ENCODE measurements at places on chromosomes 6 and 20. TPM values are rescaled to one million over a fixed set of nuclear protein-coding genes. Genes with fewer than 3 reads are reported as not detected.
A peak's percentile ranks its signal among the peaks of the same experiment; 100 is the strongest.

Gene RIMS4
- 0.66 TPM for total RNA-seq

Gene MEP1A
- 0.36 TPM for total RNA-seq

Gene C6orf58
- total RNA-seq = not detected

Gene CGA
- total RNA-seq = not detected

Gene TBX18
- total RNA-seq = 0.49 TPM

Gene MCCD1
- total RNA-seq = not detected

Gene PTK6
- not detected for total RNA-seq

Gene TMC2
- not detected for total RNA-seq

Gene HTR1E
- not detected for total RNA-seq

Gene TENT5A
- 29.3 TPM for total RNA-seq

DNA sequence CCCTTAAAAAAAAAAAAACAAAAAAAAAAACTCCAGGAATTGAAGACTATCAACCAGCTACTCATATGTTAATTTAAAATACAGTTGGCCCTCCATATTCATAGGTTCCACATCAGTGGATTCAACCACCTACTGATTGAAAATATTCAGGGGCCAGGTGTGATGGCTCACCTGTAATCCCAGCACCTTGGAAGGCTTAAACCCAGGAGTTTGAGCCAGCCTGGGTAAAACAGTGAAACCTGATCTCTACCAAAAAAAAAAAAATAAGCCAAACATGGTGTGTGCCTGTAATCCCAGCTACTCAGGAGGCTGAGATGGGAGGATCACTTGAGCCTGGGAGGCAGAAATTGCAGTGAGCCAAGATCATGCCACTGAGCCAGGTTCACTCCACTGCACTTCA lies 72.4 kb upstream of the SMIM8 start:
- DNase-seq = no peak

GRCh38 chr20:57266291-57267157 lies at the start of gene BMP7:
Gene BMP7, minus strand, starts transcription at chr20:57266641. Its CDS starts 519 bp downstream, at chr20:57266122.
- no peak for DNase-seq

DNA sequence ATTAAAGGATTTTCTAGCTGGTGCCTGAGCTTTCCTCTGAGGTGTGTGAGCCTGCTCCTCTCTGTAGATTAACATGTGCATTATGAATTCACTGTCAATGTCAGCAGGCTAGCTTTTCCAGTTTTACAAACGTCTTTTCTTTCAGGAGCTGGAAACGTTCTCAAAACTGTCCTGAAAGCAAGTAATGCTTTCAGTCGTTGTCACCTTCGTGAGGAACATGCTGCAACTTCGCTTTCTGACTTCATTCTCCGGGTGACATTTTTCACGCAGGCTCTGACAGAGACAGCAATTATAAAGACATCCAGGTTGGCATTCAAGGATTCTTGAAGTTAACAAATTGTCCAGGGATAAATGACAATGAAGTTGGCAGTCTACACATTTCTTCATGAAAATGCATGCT lies 671.5 kb downstream of the DHX35 start:
- no peak for DNase-seq

GRCh38 chr6:15520626-15521203 lies 142.1 kb downstream of the DTNBP1 start:
- no peak for DNase-seq

DNA sequence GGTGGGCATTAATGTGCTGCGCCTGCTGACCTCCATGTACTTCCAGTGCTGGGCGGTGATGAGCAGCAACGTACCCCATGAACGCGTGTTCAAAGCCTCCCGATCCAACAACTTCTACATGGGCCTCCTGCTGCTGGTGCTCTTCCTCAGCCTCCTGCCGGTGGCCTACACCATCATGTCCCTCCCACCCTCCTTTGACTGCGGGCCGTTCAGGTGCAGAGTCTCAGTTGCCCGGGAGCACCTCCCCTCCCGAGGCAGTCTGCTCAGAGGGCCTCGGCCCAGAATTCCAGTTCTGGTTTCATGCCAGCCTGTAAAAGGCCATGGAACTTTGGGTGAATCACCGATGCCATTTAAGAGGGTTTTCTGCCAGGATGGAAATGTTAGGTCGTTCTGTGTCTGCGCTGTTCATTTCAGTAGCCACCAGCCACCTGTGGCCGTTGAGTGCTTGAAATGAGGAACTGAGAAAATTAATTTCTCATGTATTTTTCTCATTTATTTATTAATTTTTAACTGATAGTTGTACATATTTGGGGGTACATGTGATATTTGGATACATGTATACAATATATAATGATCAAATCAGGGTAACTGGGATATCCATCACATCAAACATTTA lies 35.2 kb upstream of the NOP56 start:
- DNase-seq = no peak

DNA sequence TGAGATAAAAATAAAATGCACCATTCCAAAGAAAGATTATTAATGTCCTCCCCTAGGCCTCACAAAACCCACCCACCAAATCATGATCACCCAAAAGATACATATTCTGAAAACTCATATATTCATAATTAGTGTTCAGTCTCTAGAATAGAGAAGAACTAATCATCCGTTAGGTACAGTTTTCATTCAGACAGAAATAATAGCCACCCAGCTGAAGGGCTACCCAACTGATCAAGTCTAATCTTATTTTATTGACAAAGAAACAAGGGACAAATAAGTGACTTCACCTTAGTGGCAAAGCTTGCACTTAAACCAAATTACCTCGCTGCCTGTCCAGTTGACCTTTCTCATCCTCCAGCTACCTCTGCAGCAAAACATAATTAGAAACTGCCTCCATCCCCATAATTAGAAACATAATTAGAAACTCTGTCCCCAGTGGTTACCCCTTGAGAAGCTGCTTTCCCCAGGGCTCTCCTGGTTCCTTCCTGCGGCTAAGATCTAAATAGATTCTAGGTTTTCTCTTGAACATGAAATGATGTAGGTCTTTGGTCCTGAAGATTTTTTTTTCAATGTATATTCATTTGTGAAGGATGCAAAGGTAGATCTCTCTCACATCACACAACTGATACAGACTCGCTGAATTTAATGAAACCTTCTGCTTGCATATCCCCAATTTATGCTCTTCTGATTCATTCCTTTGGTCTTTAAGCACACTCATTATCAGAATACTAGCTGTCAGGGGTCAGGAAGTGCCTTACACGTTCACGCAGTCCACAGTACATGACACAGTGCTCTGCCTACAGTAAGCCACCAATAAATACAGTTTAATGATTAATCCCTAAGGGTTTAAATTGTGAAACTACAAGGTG lies 46.3 kb downstream of the HBS1L start:
- DNase-seq = no peak

- no peak for DNase-seq
Observed at GRCh38 chr6:26048590-26048989, 38.6 kb upstream of the HFE start.

DNA sequence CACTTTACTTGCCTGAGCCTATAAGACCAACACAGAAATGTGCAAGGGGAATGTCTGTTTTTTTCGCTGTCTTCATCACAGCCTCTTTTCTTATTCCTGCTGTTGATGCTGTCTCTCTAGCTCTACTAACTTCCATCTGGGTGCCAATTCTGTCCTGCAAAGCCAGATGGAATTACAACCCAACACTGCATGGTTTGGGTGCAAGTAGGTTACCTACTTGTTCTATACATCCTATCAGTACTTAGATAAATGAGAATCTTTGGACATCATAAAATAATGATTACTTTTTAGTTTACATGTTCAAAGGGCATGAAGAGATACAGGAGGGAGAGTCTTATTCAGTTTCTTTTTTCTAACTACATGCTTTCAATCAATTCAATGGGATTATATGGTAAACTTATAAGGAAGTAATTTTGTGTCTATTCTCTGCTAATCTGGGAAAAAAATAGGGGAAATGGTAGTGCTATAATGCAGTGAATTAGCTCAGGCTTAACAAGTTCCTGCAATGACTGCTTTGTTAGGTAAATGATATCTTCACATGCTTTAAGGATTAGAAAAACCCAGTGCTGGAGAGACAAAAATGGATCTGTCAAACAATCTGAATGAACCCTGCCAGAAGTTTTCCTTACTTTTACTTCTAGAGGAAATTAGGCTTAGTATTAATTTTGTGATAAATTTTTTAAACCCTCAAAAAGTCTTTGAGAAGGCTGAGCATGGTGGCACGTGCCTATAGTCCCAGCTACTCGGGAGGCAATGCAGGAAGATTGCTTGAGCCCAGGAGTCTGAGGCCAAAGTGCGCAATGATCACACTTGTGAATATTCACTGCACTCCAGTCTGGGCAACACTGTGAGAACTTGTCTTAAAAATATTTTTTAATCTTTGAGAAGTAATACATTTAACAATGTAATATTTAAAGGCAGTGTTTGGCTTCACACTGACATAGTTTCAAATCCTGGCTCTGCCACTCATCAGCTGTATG lies 86.5 kb upstream of the E2F3 start:
- DNase-seq = no peak

GRCh38 chr20:14775778-14776177 lies 438.4 kb upstream of the FLRT3 start:
- no peak for DNase-seq

DNA sequence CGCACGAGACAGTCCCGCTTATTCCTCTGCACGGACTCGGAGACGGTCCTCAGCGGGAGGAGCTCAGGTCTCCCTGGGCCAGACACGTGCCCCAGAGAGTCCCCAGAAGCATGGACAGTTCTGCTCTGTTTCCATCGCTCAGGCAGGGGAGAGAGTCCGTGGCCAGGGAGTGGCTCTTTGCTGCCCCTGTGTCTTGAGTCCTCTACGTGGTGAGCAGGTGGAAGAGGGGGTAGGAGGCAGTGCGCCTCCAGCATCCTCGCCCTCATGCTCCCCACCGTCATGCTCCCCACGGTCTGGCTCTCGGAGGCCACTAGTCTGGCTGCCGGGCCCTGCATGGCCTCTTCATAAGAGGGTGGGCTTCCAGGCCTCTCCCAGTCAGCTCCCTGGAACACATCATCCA lies 8.9 kb downstream of the TAGAP start:
- no peak for DNase-seq

DNA sequence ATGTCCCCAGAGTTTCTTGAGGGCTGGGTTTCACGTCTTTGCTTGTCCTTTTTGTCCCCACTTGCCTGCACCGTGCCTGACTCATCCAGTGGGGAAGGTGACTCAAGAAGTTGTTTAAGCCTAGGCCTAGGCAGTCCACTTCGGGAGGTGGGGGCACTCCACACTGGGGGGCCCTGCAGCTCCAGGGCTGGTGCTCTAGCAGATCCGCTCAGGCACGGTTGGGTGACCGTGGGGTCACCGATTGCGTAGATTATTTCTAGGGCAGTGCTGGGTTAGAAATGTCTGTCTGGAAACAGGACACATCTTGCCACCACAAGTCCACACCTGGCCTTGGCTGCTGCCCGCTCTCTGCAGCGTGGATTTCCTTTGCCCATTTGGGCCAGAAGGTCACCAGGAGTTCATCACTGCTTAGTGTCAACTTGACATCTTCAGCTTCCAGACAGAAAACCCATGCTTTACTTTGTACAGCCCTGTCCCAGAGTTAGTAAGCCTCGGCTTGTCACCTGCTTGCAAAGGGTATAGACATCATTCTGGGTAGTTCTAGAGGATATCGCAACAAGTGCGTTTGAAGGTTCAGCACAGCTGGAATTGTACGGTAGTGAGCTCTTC lies 13.6 kb upstream of the C20orf144 start:
- DNase-seq = no peak

GRCh38 chr6:34236131-34236442 lies 586 bp upstream of the HMGA1 start:
- DNase-seq = peak; percentile 70

- no peak for DNase-seq
Observed at GRCh38 chr6:138497286-138497685, 2.0 kb downstream of the NHSL1 start.

- DNase-seq = peak; percentile 72
Observed at GRCh38 chr20:58389324-58389967, 417 bp downstream of the VAPB start.

- no peak for DNase-seq
Observed at GRCh38 chr20:1661542-1662299, 4.1 kb upstream of the SIRPG start.

Measured in sigmoid colon (tissue), 7 donors.